ENCODE measurements at places on chromosomes 11 and 22.

- DNase-seq: no peak
These were observed 3.5 kb downstream of the CHRM4 start for GRCh38 chr11:46387919-46388618.

- no peak for DNase-seq
These were observed 96.6 kb downstream of the TP53I11 start for GRCh38 chr11:44854086-44854485.

GRCh38 chr11:65219930-65220213, 38.1 kb downstream of the CAPN1 start:
- no peak for DNase-seq

GRCh38 chr11:119788096-119788883, 59.3 kb upstream of the NECTIN1 start:
- no peak for DNase-seq

- DNase-seq: no peak
These were observed 1350.2 kb upstream of the RAG2 start for GRCh38 chr11:37948258-37948657.

- no peak for DNase-seq
These were observed 10.3 kb downstream of the DHCR7 start for GRCh38 chr11:71437879-71438278.
